Globus pallidus (tissue), 1 donor: ENCODE measurements at places on chromosomes 1 and 21.

DNA sequence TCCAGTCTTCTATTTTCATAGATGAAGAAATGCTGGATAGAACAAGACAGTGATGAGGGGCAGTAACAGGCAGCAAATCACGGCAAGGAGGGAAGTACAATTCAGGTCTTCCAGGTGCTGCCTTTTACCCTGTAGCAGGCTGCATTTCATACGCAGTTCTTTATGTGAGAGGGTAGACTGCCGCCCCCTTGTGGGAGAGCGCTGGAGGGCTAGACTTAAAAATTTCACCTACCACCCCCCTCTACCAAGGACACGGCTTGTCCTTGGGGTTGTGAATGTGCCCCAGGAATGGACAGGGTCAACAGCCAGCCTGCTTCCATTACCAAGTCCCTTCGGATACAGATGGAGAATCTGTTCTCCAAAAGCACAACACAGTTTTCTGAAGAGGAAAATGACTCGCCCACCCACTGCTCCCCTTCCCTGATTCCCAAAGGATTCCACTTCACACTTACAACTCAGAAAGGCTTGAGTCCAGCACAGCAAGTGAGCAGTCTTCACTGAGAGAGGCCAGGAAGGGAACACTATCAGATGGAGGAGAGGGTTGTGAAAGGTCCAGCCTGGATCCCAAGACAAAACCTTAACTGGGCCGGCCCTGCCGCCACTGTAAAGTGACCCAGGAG is 7.4 kb downstream of the WDR77 start:
- no peak for DNase-seq

- peak; percentile 38 for DNase-seq
These were observed 225.4 kb upstream of the NRIP1 start for GRCh38 chr21:15289896-15290841.

DNA sequence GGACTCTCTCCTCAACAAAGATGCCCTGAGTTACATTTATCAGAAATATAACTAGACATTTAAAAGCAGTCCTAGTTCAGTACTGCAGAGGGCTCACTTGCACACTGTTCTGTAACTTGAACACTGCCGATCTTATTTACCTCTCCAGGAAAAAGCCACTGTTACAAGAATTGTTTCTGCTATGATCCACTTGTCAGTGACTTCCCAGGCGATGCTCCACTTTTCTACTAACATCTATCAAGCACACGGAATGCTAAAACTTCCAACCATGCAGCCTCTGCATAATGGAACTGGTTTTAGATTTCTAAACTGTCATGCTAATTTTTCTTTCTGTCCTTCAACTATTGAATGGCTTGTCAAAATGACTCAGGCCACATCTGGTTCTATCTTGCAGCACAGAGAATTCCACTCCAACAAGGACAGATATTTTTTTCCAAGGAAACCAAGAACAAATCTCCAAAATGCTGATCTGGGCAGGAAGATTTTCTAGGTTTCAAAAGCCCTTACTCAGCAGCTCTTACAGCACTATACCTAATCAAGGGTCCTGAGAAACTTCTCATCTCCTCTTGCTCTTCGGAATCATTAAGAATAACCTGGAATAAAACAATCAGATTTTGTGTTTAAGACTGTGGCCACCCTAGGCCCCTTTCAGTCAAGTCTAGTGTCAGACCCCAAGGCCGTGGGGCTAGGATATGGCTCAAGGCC is 9.9 kb downstream of the SEC16B start:
- no peak for DNase-seq

GRCh38 chr1:46948629-46949416 is 7.5 kb upstream of the CYP4A11 start:
- DNase-seq = no peak

DNA sequence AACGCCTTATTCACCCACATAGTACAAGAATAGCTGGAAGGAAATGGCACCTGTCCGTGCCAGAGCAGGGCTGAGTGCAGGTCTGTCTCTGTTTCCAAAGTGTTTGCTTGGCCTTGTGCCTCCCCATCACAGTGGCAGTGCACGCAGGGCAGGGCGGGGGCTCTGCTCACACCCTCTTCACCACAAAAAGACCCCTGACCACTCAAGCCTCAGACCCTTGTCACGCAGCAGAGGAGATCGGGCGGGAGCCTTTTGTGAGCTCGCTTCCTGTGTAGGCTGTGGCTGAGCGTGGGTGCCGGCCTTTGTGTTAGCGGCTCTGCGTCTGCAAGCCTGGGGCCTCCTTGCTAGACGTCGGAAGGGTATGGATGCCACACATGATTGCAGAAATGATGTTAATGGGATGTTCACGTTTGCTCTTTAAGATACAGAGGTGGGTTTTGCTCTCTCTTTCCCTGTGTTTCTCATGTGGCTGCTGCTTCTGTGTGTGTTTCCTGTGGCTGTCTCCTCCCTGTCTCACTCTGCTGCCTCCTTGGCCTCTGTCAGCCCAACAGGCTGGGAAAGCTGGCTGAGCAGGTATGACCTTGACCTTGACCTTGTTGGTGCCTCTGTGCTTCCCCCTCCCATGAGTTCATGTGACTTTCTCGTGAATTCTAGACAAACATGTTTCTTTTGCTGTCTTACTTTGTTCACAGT is 45.4 kb downstream of the S100B start:
- DNase-seq = no peak
